ENCODE measurements at places on chromosomes 5 and 9.

GRCh38 chr5:50853151-50853550 lies 186.7 kb downstream of the PARP8 start:
- DNase-seq = no peak

DNA sequence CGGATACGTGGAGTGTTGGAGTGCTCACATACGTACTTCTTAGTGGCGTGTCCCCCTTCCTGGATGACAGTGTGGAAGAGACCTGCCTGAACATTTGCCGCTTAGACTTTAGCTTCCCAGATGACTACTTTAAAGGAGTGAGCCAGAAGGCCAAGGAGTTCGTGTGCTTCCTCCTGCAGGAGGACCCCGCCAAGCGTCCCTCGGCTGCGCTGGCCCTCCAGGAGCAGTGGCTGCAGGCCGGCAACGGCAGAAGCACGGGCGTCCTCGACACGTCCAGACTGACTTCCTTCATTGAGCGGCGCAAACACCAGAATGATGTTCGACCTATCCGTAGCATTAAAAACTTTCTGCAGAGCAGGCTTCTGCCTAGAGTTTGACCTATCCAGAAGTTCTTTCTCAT lies 73.5 kb upstream of the OTULINL start:
- DNase-seq = no peak

DNA sequence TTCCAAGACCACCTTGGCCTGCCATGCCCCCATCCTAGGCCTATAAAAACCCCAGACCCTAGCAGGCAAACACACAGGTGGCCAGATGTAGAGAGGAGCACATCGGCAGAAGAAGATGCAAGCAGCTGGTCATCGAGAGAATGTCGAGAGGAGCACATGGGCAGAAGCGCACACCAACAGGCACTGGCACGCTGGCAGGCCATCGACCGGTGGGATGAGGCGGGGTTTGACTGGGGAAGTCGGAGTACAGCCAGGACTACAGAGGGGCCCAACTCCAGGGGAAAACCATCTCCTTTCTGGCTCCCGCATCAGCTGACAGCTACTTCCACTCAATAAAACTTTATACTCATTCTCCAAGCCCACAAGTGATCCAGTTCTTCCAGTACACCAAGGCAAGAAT lies 283.1 kb upstream of the RGMB start:
- no peak for DNase-seq

DNA sequence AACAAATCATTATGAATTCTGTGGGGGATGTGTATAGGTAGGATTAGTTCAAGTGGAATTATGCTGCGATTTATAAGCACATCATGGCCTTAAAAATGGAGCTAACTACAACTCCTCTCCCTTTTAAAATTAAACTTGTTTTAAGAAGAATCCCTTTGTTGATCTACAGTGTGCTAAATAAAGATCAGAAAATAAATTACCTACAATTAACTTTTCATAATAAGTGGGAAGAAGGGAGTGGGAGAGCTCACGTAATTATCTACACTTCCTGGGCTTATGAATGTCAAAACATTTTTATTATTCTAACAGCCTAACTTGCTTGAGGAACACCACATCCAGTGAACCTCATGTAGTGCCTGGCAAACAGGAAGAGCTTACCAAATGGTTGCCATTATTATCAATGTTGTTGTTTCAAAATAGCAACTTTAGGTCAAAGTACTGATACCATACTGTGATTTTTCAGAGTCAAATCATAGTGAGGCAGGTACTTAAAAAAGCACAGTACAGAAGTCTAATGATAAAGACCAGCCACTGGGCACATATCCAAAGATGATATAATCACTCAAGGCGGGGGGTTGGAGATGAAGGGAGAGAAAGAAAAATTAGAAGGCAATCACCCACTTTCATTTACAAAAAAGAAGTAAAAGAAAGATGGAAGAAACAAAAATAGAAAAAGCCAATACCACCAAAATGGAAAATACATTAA lies 174.0 kb downstream of the RAPGEF6 start:
- DNase-seq = no peak

GRCh38 chr9:131954299-131954698 lies 125.4 kb downstream of the MED27 start:
- DNase-seq = no peak
